ENCODE measurements at places on chromosomes 6 and 20. TPM values are rescaled to one million over a fixed set of nuclear protein-coding genes. Genes with fewer than 3 reads are reported as not detected.

Gene RNF114
- 50.5 TPM for total RNA-seq

Gene ADGRB3
- total RNA-seq: not detected

Gene KHDC1L
- total RNA-seq: 0.41 TPM

Gene PLEKHG1
- 0.71 TPM for total RNA-seq

Gene REM1
- total RNA-seq: 0.47 TPM

Gene GSTA3
- total RNA-seq: not detected

Gene BHLHE23
- total RNA-seq: not detected

Gene TREM2
- total RNA-seq: 0.08 TPM

Gene DBNDD2
- total RNA-seq: 23.8 TPM

Gene SAPCD1
- total RNA-seq: 3.7 TPM

Gene CYP21A2
- not detected for total RNA-seq

Gene CLDN20
- total RNA-seq: not detected

Gene ZC2HC1B
- total RNA-seq: not detected

Gene GNAS-AS1
- not detected for total RNA-seq

Gene RAB44
- total RNA-seq: 0.04 TPM

Gene CCR6
- not detected for total RNA-seq

Measured in A549 treated with dexamethasone at 1 μM for 4 hours (cell line).